ENCODE measurements at places on chromosomes 6 and 20.
A peak's percentile ranks its signal among the peaks of the same experiment; 100 is the strongest.

- DNase-seq = no peak
Measured at GRCh38 chr6:157603314-157603940, 219.6 kb upstream of the SNX9 start.

DNA sequence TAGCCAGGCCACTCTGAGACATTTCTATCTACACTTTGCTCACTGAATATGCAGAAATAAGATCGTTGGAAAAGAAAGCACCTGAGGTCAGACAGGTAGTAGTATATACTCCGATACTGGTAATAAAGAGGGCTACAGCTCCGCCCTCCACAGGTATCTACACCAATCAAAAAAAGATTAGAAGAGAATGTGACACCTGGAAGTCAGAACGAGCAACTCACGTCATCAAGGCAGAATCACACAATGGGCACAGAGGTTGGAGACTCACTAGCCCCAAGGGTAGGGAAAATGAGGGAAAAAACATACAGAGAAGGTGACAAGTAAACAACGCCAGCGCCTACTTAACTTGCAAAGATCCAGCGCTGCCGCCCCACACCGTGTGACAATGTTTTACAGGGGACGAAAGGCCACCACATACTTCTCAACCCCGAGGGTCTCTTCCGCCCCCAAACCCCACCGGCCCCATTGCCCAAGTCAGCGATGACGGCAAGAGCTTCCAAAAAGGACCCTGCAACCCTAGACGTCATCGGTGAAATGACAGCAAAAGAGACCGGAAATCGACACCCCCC is 653 bp downstream of the LMBRD1 start:
- peak; percentile 87 for DNase-seq

GRCh38 chr6:33410711-33411631 is at the start of gene PHF1:
Gene PHF1, plus strand, starts transcription at chr6:33411014. Its CDS starts 1,250 bp downstream, at chr6:33412264.
- DNase-seq = peak; percentile 58

- DNase-seq = no peak
Measured at GRCh38 chr20:8709627-8710026, 359.3 kb upstream of the PLCB4 start.

DNA sequence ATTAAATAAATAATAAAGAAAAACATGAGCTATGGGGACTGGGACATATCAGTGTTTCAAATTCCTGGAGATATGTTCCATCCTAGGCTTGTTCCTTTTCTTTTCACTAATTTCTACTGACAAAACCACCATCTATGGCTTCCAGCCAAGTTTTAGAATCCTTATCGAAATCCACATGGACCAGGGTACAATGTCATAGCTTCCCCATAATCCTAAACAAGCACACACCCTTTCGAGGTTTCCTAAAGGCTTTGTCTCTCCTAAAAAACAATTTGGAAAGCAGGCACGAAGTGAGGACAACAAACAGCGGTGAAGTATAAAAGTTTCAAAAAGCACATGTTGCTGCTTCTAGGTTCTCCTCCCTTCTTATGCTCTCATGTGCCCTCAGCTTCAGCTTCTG is 13.3 kb upstream of the DST start:
- DNase-seq = no peak

GRCh38 chr6:131122007-131122406 is 13.3 kb upstream of the AKAP7 start:
- no peak for DNase-seq

DNA sequence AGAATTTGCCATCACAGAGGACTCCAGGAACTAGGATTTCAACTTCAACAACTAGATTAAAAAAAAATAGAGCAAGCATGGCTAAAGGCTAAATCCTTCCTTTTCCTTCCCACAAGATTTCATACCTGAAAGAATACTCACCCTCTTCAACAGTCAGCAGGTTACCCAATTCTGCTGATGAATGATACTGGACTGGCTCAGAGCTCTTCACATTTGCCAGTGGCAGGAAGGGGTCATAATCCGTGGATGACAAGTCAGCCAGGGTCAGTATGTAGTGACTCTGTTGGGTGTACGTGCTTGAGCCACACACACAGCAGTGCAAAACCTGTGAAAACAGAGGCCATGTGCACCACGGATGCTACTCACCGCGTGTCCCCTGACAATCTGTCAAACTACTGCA is 152.9 kb downstream of the INSM1 start:
- no peak for DNase-seq

DNA sequence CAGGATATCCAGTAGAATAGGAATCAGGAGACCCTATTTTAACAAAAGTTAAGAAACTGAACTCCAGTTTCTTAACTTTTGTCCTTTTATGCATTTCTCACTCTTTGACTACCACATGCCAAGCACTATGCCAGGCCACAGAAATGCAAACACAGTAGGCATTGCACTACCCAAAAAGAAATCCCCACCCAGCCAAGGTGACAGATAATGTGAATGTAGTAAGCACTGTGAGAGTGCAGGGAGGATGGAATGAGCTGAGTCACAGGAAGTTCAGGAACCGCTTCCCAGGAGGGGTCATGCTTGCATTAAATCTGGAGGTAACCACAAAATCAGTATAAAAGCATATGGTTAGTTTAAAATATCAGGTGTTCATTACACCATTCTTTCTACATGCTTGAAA is 20.1 kb upstream of the FAM83C start:
- DNase-seq = peak; percentile 35

DNA sequence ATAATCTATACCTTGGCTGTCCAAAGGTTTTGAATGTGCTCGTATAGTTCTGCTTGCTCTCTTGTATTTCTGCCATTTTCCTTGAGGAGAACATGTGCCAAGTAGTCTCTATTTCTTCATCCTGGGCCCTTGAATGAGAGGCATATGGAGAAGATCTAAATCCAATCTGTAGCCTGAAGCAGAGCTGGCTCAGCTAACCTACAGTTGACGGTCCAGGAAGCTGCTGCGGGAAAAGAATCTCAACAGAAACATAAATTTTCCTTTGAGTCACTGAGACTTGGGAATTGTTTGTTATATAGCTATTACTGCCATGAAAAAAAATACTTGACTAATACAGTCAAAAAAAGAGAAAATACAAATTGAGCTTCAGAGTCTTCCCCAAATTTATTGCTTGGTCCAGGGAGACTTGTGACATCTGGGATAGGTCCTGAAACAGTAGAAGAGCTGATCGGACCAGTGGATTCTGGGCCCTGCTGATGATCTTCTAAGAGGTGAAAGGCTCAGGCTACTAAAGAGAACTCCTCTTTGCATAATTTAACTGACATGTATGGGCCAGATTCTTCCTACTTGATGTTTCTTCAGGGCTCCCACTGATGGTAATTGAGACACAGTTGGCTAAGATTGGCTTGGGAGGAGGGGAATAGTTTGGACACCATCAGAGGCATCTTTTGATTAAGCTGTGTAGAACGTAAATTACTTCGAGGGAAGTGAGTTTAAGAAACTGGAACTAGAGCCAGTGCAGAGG is 29.9 kb upstream of the PLCB4 start:
- no peak for DNase-seq

GRCh38 chr20:58514321-58515232 is 622 bp downstream of the APCDD1L start:
- DNase-seq = peak; percentile 69
